CD4-positive, alpha-beta T cell treated with Interferon alpha-2 for 1 hour (primary cell): ENCODE measurements at places on chromosomes 6 and 20.
A peak's percentile ranks its signal among the peaks of the same experiment; 100 is the strongest.

DNA sequence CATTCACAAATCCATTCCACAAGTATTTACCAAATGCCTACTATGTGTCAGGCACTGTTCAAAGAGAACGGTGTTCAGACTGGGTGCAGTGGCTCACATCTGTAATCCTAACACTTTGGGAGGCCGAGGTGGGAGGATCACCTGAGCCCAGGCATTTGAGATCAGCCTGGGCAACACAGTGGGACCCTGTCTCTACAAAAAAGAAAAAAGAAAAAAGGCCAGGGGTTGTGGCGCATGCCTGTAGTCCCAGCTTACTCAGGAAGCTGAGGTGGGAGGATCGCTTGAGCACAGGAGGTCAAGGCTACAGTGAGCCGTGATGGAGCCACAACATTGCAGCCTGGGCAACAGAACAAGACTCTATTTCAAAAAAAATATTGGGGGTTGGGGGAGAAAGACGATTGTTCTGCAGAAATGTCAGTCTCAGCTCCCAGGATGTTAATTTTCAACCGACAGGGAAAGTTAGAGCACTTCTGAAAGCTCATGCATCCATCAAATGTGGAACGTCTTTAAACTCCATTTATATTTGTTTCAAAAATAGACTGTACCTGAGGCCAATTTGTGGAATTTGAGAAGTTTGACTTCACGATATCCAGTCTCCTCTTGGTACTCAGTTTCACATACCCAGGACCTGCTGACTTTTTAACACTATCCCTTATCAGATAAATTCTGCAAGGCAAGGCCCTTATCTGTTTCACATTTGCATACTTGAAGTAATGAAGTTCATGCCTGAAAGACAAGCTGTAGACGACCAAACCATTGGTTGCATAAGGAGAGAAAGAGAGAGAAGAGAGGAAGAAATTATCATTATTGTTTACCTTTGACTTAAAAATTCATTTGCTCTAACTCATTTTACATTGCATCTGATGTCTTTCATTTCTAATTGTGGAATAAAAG is 14.8 kb upstream of the BTN3A2 start:
- DNase-seq = no peak

DNA sequence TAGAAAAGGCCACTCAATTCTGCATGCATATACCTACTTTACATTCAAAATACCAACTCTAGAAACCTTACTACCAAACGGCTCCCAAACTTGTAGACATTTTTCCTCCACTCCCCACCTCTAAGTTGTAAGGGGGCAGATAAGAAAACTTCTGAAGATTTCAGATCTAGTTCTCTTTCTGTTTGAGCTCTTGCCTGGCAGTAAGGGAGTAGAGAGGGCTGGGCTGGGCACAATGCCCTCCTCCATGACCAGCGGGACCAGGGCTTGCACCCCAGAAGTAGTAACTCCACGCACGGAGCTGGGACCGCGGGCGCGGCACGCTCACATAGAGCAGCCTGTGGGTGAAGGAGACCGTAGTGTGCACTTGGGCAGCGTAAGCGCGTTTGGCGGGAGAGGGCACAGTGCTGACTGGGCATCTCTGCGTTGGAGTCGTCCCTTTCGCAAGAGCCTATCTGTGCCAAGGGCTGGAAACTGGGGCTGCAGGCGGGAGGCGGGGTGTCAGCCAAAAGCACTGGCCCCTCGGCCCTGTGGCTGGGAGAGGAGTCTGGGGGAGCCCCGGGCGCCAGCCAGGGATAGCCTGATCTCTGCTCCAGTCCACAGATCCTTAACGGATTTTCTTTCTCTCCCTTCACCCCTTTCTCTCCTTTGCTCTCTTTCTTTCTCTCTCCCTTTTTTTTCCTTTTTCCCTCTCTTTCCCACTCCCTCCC is 32.4 kb downstream of the PHACTR1 start:
- no peak for DNase-seq

- peak; percentile 41 for DNase-seq
Observed at GRCh38 chr20:3115190-3116107, 30.9 kb upstream of the AVP start.

GRCh38 chr6:150865043-150865405 is 478 bp upstream of the MTHFD1L start:
- no peak for DNase-seq

DNA sequence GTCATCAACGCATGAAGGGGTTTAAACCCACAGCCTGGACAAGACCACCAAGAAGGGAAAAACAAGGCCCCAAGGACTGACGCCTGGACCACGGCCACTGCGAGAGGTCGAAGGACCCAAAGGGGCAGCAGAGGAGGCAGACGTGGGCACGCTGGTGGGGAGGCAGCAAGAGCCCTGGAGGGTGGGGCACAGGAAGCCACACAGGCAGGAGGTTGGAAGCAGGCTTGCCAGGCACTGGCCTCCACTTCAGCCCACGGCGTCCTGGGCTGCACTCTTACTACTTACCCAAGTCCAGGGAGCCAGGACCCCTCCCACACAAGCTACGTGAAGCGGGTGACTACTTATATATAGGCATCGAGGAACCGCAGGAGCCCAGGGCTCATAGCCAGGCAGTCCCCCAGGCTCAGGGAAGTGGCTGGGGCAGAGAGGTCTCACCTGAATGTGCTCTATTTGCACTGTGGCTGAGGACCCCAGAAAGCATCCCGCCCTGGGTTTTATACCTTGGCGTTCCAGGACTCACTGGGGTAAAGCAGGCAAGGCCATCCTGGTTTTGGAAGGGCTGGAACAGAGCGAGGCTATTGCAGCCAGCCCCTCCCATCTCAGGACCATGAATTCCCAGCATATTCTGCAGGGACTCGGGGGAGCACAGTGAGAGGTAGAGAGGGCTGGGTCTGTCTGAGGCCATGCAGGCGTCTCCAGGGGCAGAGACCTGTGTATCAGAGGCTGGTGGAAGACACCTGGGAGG is 113.8 kb upstream of the AFDN start:
- DNase-seq = no peak

DNA sequence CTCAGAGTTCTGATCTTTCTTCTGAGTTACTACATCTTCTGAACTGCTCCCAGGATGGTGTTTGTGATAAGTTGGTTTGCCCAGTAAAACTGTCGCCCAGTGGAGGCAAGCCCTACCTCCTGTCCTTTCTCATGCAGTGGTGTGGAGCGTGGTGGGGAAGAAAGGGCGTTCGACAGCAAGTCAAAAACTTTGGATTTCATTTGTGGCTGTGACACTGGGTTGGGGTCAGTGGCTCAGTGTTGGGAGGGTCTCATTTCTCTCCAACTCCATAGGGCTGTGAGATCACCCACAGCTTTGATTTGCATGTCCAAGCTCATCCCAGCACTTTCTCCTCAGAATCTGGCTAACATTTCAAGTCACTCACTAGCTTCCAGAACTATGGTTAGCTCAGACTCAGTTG is 17.5 kb upstream of the SLC22A2 start:
- no peak for DNase-seq

DNA sequence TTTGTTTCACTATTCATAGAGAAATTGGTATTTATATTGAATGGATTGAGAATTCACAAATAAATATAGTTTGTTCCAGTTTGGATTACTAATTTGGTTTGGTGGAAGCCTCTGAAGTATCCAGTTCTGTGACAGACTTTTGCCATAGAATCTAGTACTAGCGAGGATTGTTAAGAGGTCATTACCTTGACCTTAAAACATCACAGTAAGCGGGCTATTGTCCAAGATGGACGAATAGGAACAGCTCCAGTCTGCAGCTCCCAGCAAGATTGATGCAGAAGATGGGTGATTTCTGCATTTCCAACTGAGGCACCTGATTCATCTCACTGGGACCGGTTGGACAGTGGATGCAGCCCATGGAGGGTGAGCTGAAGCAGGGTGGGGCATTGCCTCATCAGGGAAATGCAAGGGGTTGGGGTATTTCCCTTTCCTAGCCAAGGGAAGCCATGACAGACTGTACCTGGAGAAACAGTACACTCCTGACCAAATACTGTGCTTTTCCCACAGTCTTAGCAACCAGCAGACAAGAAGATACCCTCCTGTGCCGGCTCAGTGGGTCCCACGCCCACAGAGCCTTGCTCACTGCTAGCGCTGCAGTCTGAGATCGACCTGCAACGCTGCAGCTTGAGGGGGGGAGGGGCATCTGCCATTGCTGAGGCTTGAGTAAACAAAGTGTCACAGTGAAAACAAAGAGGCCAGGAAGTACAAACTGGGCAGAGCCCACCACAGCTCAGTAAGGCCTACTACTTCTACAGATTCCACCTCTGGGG is 66.4 kb upstream of the NEDD9 start:
- DNase-seq = no peak

DNA sequence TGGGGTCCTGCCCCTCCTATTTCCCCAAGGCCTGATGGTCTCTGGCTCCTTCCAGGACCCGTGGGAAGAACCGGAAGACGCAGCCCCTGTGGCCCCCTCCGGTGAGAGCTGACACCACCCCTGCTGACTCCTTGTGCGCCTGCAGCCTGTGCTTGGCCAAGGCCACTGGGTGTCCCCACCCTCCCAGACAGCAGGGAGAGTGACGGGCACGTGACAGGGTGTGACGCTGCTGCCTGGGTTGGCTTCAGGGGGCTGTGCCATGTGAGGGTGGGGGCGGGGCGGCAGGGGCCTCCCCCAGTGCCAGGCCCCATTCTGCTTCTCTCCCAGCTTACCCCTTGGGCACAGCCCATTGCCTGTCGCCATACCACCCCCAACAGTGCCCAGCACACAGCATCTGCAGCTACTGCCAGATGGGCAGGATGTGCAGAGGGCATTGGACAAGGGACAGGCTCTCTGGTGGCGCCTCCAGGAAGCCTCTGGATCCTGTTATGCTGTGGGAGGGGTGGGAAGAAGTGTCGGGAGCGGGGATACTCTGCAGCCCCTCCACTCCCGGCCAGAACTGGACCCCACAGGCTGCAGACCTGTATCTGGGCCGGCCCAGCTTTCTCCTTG is 2.9 kb downstream of the BIRC7 start:
- no peak for DNase-seq

DNA sequence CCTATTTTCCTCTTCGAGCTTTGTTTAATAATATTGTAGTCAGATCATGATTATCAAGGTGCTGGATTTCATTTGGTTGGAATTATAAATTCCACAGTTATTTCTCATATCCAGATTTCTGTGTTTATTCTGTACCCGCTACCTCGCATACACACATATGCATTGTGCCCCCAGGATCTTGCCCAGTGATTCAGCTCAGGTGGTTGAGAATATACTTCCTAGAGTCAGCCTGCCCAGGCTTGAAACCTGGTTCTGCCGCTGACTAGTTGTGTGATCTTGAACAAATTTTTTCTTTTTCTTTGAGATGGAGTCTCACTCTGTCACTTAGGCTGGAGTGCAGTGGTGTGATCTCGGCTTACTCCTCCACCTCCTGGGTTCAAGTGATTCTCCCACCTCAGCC is 14.7 kb downstream of the GINM1 start:
- DNase-seq = no peak
